ENCODE measurements at places on chromosomes 1 and 21.

- no peak for DNase-seq
Observed at GRCh38 chr21:45403825-45404729, 888 bp upstream of the COL18A1 start.

DNA sequence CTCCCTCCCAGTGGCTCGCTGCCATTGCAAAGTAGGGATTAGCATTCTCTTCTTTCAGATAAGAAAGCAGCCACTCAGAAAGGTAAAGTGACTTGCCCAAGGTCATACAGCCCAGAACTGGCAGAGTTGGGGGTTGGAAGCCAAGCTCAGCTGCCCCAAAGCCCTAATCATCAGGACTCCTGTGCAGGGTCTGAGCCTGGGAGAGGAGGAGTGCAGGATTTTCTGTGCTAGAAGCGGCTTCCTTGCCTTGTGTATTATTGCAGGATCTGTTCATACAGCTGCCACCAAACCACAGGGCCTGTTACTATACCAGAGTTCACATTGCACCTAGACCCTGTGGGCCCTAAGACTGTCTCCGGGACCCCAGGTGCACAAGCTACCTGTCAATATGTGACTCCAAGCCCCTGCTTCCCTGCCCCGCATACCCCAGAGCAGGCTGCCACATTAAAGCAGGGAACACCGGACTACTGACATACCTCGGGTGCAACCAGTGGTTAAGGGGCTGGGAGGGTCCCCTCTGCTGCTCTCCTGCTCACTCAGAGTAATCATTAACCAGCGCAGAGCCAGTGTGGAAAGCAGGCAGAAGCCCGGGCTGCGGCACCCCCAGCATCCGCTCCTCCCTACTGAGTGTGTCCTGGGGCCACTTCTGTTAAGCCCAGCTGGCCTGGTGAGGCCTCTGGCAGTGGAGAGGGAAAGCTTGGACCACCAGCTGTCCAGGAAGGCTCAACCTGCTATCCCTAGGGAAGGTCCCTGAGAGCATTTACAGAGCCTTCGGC, 15.8 kb downstream of the HSPG2 start:
- DNase-seq, result no peak

DNA sequence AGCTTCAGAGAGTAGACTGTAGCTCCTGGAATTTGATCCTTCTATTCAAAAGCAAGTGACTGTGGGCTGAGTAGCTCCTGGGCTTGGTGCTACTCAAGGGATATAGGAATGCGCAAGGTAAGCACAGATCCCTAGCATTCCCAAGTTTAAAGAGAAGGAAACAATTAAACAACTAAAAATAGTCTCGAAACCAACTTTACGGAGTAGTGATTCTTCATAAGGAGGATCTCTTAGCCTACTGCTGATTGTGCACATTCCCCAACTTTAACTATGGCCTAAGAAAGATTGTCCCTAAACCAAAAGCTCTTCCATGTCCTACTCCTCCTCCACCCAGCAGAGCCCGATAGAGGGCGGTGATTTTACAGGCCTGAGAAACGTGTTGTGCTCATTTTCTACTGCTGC, 226.5 kb upstream of the CAMK1G start:
- DNase-seq, result no peak

- DNase-seq, result no peak
Observed at GRCh38 chr1:107048241-107048640, 8.2 kb upstream of the PRMT6 start.

DNA sequence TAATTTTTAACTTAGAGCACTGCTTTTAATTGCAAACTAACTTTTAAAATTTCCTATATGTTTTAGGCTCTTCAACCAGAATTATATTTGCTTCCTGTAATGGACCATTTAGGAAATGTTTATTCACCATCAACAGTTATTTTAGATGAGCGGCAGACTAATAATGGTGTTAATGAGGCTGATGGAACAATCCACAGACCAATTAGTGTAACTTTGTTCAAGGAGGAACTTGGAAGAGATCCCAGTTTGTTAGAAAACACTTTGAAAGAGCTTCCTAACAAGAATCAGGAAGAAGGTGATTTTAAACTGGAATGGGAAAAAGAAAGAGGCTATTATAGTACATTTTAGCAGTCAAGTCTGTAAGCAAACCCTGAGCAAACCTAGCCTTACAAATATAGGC, 19.4 kb upstream of the GNG5 start:
- DNase-seq, result no peak

- peak; percentile 10 for DNase-seq
Observed at GRCh38 chr1:223628233-223629125, 37.0 kb downstream of the CAPN8 start.

DNA sequence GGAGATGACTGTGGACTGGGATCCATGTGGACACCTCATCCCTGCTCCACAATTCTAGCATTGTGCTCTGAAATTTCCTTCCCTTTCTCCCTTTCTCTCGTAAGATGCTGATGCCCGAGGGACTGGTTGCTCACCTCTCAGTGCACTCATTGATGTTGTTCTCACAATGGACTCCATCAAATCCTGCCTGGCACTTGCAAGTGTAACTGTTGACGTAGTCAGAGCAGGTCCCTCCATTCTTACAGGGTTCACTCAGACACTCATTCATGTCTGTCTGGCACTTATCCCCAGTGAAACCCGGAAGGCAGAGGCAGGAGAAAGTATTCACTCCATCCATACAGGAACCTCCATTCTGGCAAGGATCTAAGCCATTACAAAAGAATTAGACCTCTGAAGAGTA, 45.1 kb upstream of the ADAM30 start:
- no peak for DNase-seq

- DNase-seq, result no peak
Observed at GRCh38 chr1:31798086-31798432, 17.8 kb downstream of the SPOCD1 start.

DNA sequence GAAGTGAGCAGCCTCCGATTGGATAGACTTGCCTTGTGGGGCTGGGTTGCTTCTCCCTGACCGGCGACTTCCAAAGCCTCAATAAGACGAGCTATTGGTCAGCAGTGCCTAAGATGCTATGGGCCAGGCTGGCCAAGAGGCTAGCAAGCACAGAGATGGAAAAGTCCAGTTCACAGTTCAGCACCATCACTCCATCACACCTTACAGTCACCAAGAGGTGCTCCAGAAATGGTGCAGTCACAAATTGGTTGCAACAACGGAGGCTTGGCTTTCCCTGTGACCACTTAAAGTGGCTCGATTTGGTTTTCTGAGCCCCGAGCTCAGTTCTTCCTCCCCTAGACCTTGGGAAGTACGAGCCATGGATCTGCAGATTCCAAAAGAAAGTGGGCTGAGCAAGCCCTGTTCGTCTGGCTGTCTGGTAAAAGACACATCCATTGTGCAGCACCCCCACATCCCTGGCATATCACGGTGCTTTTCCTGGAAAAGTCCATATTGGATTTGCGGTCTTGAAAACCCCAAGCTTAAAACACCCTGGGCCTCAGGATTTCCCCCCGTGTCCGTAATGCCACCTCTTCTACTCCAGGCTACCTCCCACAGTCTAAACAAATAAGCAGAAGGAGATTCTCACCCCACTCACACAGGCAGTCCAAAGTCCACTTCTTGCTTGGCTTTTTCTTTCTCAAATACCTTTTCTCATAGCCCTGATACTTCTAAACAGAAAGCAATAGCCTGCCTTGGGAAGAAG, 1.3 kb downstream of the SLAMF1 start:
- DNase-seq, result no peak

- no peak for DNase-seq
Observed at GRCh38 chr1:164261691-164262240, 297.2 kb upstream of the PBX1 start.

DNA sequence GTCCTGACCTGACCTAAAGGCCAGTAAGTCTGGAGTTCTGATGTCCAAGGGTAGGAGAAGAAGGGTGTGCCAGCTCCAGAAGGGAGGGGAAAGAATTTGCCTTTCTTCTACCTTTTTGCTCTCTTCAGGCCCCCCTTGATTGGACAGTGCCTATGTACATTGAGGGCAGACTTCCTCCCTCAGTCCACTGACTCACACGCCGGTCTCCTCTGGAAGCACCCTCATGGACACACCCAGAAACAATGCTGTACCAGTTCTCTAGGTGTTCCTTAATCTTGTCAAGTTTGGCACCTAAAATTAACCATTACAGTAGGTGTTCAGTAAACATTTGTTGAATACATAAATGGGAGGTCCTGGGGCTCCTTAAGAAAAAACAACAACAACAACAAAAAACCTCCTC, 51.0 kb upstream of the POU2F1 start:
- no peak for DNase-seq

DNA sequence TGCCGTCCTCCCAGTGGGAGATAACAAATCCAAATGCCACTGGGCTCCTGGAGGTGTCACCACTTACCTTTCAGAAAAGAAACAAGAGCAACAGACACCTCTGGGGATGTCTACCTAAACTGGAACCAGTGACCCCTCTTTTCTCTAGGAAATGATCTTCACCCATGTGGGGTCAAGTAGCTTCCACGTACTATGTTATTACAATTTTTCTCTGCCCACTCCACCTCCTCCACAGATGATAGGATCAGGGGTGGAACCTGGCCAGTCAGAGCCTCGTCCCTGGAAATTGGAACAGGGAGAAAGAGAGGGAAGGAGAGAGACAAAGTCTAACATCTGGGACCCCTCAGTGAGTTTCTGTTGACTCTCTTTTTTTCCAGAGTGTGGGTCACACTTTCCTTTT, 50.1 kb downstream of the H3-3A start:
- DNase-seq, result no peak

GRCh38 chr1:210456731-210457255, 128.1 kb downstream of the HHAT start:
- DNase-seq, result no peak

DNA sequence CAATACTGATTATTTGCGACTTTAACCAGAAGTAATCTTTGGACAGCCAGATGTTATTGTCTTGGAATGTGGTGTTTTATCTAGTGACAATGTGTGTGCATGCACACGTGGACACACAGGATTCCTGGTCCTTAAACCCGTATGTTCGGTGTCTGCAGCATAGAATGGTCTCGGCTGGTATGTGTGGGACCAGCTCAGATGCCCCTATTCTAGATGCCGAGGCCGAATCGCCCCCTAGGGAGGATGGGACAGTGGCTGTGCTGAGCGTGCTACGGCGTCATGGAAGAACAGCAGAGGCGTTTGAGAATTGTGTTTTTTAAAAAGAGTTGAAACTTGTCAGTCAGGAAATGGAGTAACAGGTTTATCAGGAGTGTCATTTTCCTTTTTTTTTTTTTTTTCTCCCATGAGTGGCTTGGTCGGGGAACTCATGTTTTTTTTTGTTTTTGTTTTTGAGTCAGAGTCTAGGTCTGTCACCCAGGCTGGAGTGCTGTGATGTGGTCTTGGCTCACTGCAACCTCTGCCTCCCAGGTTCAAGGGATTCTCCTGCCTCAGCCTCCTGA, 30.1 kb downstream of the SKI start:
- no peak for DNase-seq

- no peak for DNase-seq
Observed at GRCh38 chr1:13549521-13549920, 34.1 kb upstream of the PDPN start.

DNA sequence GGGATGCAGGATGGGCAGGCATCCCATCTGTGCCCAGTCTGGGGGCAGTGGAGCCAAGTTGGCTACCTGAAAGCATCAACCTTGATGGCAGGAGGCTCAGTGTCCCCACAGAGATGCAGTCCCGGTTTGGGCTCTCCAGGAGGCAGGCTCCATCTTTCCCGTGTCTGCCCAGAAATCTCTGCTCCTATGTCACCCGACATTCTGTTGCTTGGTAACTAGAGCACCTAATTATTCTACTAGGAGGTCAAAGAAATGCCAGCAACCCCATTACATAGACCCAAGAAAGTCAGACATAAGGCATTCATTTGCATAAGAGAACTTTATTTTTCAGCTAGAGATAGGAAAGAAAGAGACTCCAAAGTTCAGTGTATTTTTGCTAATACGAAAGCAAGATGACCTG, 100.3 kb upstream of the BACE2 start:
- no peak for DNase-seq

GRCh38 chr1:19456968-19457441, 28.3 kb downstream of the CAPZB start:
- no peak for DNase-seq

DNA sequence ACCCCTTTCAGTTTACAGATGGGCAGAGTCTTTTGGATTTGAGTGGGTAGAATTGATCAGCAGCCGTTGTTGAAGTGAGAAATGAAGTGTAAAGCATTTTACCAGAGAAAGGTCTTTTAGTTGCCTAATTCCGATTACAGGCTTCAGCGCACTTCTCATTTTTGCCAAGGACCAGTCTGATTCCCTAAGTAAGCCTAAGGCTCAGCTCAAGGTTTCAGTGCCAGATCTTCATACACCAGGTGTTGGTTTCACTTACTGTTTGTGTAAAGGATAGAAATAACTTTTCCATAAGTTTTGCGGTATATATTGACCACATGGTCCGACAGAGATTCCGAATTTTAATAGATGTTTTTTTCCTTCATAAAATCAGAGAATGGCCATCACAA, 83.9 kb upstream of the BMP8A start:
- no peak for DNase-seq

GRCh38 chr1:189216886-189217285, 1260.8 kb downstream of the BRINP3 start:
- DNase-seq, result no peak

All from prostate gland (tissue), 2 donors.